ENCODE measurements at places on chromosomes 6 and 20.

GRCh38 chr20:63772781-63773518, 33.4 kb downstream of the SLC2A4RG start:
- no peak for DNase-seq

DNA sequence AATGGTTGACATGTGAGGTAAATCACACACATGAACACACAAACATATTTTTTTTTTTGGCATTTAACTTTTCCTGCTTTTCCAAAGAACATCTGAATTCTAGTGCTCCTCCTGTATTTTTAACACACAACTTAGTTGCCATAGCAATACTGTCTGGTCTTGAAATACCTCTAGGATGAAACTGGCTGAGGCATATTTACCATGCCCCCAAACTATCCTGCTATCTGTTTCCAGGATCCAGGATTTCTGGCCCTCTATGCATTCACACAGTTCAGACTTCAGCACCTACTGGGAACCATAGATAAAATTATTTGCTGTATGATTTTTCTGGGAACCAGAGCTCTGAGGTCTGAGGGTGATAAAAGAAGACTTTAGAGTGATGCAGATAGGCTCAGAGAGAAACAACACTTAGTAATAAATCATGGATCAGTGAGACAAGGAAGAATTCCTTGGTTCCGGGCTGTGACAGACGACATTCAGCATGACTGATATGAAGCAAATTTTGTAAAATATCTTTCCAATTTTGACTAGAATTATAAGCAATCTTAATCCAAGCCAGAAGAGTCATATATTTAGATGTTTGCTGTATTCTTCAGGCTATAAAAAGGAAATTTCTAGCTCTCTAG, 359.7 kb downstream of the BTBD9 start:
- DNase-seq: no peak

DNA sequence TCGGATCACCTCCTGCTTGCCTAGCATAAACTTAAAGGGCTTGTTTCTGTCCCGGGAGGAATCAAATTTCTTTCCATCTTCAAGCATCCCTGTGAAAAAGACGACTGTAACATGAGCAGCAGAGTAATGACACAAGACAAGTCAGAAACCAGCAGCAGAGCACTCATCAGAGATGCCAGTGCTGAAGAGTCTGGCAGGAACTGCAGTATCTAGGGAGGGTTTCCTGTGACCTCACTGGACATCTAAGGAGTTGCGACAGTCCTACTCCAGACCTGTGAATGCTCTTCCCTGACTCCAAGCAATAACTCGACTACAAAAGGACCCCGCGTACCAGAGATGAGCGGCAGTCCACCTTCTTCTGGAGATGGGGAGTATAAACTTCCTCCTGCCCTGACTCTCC, 17.3 kb downstream of the FKBP1A start:
- DNase-seq: no peak

- DNase-seq: no peak
Observed at GRCh38 chr20:5687884-5688283, 62.3 kb upstream of the SHLD1 start.

DNA sequence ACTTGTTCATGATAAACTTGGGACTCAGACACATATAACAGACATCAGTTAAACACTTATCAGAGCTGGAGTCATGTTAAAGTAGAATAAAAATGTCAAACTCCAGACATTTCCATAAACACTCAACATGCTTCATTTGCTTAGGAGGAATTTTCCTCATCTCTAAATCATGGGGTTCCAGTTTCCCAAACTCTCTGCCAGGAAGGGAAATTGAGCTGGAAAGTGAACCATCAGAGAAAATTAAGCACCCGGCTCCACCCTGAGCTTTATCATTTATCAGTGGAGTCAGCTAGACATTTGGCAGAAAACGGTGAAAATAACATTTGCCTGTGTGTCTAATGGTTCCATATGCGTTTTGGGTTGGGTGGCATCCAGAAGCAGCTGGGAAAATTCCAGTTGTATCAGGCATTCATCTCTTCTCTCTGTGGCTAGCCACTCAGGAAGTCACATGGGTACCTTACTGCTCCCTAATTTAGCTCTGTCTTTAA, 25.3 kb upstream of the ZNFX1 start:
- DNase-seq: no peak
